ENCODE measurements at places on chromosomes 4 and X.

DNA sequence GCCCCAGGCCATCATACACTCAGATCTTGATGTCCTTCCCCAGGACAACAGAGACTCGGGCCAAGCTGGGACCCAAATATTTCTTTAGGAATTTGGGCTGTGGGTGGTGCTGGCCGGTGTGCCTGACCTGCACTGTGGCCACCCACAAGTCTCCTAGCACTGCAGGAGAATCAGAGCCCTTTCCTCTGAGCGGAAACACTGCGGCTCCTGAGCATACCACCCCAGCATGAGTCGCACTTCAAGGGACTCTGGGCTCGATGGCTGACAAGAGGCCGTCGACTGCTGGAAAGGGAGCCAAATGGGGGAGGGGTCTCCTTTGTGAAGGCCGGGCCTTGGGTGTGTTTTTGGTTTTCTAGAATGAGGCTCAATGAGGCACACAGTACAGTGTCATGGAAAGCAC lies 13.0 kb upstream of the IRAK1 start:
- DNase-seq: no peak

GRCh38 chrX:153648358-153649177 lies 1.6 kb downstream of the DUSP9 start:
- no peak for DNase-seq

DNA sequence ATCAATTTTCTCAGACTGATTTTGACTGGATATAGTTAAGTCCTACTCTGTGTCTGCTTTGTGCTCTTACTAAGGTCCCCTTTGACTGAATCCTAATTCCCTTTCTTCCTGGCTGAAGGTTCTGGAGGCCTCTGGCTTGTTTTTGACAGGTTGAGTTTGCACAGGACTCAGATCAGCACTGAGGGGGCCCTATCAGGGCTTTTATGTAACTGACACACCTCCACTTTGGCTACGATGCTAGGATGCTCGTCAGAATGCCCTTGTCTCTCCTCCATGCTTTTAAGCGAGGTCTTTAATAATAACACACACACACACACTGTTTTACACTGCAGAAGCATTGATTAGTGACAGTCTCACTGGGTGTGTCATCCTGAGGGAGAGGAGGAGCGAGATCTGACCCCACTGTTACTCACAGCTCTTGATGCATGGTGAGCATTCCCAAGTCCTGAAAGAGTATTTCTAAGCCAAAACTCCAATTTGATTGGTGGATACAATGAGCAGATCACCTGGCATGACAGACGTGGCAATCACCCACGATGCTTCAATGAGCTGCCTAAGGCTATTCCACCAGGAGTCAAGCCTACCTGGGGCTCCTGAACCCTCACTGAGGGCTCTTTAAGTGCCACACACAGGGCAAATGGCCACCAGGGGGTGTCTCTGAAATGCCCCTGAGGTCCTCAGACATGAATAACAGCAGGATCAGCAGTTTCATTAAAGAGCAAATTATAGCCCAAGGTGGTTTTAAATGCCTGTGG lies 130.4 kb upstream of the CPEB2 start:
- no peak for DNase-seq

GRCh38 chrX:24055043-24055356 lies 244 bp downstream of the EIF2S3 start:
- DNase-seq: no peak

DNA sequence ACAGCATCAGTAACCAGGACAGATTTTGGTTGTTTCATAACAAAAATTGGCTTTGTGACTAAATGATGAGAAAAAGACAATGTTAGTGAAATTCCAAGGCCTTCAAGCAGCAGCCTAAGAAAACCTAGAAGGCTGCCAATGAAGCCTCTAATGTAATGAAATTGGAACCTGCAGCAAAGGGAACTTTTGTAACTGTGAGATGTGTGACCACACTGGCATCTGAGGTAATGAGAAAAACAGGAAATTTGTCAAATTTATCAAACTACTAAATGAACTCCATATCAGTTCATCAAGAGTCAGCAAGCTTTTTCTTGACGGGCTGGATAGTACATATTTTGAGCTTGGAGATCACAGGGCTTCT lies 30.4 kb upstream of the EMCN start:
- DNase-seq: no peak

GRCh38 chr4:100118181-100118580 lies 72.1 kb downstream of the DDIT4L start:
- DNase-seq: no peak

DNA sequence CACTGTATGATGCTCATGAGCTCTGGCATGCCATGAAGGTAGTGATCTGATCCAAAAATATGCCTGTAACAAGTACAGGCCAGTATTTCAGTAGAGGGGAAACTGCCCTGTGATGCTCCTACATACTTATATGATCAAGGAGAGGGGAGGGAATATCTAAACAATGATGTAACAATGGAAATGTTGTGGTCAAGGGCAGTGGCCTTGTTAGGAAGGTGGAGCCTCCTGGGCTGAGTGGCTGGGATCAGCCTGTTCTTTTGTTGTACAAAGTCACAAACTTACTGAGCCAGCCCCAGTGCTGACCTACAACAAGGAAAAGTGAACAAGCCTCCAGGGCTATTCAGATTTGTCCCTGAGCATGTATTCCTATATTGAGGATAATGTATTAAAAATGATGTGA lies 70.3 kb downstream of the ANXA10 start:
- no peak for DNase-seq

GRCh38 chr4:38073596-38074234 lies 113.5 kb downstream of the PTTG2 start:
- DNase-seq: no peak

DNA sequence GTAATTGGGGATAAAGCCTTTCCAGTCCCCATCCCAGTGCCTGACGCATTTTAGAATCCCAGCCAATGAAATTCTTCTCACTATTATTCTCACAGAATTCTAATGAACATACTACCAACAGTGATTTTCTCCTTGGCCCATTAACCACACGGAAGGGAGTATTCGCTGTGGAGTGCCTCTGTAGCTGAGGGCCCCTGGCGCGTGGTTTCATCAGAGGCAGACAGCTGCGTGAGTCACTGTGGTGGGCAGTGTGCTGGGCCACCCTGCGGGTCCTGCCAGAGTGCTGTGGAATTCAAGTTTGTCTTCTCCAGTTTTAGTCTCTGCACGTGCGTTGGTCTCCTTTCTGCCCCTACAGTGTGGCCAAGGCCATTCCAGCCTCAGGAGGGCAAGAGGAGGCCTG lies 335.4 kb upstream of the FAT1 start:
- DNase-seq: no peak

DNA sequence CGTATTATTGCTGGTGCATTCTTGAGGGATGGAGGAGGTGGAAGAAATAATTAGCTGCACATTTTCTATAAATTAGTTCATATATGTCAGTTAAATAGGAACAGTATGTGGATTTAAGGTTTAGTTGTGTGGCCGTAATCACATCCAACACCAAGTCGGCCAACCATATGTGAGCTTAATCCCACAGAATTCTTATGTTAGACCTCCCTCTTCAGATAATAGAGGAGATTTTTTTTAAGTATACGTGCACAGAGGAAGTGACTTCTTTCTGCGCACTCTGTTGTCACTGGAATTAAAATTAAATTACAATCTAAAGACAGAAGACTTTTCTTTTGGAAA lies 2.1 kb downstream of the SEPTIN11 start:
- no peak for DNase-seq

GRCh38 chr4:6465955-6466354 lies 6.5 kb downstream of the PPP2R2C start:
- DNase-seq: no peak

DNA sequence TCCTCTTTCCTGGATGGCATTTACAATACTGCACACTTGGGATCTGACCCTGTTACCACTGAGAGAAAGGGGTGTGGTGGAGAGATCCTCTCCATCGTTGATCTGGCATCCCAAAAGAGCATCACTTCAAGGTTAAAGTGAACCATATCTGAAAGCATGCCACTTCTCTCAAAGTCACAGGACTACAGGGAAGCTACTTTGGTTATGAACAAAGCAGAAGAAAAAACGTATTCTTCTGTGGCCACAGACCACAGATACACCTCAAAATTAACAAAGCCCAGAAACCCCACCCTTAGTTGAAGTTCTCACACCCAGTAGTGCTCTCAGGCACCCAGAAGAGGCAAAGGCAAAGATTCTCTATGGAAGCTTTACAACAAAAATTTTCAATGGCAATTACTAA lies 108.3 kb downstream of the JADE1 start:
- DNase-seq: no peak
